Ascending aorta (tissue), 2 donors: ENCODE measurements at places on chromosomes 2 and 18. TPM values are rescaled to one million over a fixed set of nuclear protein-coding genes. Genes with fewer than 3 reads are reported as not detected.

Gene EN1
- total RNA-seq, result not detected

- H3K36me3 ChIP-seq, result no peaks in the 10 kb centered on the region
- H3K4me1 ChIP-seq, result no peaks in the 10 kb centered on the region
- H3K4me3 ChIP-seq, result no peak overlapping the region
- no peaks in the 10 kb centered on the region for H3K27me3 ChIP-seq
- no peak overlapping the region for H3K27ac ChIP-seq
- DNase-seq, result no peak
Measured at GRCh38 chr2:30914456-30914855, 107.2 kb upstream of the CAPN13 start.

Gene CCBE1
- 0.32 TPM for total RNA-seq

Gene DLGAP1
- 2.0 TPM for total RNA-seq

DNA sequence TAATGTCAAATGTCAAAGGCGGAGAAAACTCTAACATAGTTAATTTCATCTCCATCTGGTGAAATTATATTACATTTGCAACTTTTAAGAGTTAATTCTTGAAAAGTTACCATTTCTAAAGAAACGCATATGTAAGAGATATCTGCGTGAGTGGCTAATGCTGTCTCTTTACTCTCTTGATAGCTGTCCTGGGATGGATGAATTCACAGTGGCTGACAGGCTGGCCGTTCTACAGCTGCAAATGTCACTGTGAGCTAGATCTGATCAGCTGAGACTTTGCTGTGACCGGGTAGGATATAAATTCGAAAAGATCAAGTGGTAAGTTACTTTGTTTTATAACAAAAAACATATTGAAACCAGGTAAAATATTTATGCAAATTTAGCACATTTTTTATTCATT lies 557.1 kb upstream of the DDX18 start:
- H3K36me3 ChIP-seq, result no peaks in the 10 kb centered on the region
- H3K4me3 ChIP-seq, result no peak overlapping the region
- no peaks in the 10 kb centered on the region for H3K27me3 ChIP-seq
- no peaks in the 10 kb centered on the region for H3K4me1 ChIP-seq

GRCh38 chr18:78156466-78156865 lies 823.2 kb upstream of the SALL3 start:
- no peaks in the 10 kb centered on the region for H3K4me1 ChIP-seq
- no peaks in the 10 kb centered on the region for H3K36me3 ChIP-seq
- DNase-seq, result no peak
- H3K4me3 ChIP-seq, result no peak overlapping the region

GRCh38 chr2:160321006-160321405 lies 120.9 kb upstream of the ITGB6 start:
- H3K27ac ChIP-seq, result no peak overlapping the region
- no peak for DNase-seq
- no peaks in the 10 kb centered on the region for H3K36me3 ChIP-seq
- H3K4me1 ChIP-seq, result no peaks in the 10 kb centered on the region
- no peak overlapping the region for H3K4me3 ChIP-seq
- no peaks in the 10 kb centered on the region for H3K27me3 ChIP-seq

Gene NT5C1B
- total RNA-seq, result not detected

- H3K27ac ChIP-seq, result no peak overlapping the region
- H3K4me1 ChIP-seq, result no peaks in the 10 kb centered on the region
- H3K4me3 ChIP-seq, result no peak overlapping the region
- H3K27me3 ChIP-seq, result no peaks in the 10 kb centered on the region
- DNase-seq, result peak; percentile 44
Measured at GRCh38 chr2:20173496-20174402, 51.2 kb downstream of the SDC1 start.

- no peak overlapping the region for H3K27ac ChIP-seq
- H3K27me3 ChIP-seq, result no peaks in the 10 kb centered on the region
- H3K4me1 ChIP-seq, result peaks cover 11% of the 10 kb centered on the region
- H3K36me3 ChIP-seq, result no peaks in the 10 kb centered on the region
Measured at GRCh38 chr2:25853038-25853638, 25.1 kb downstream of the ASXL2 start.

DNA sequence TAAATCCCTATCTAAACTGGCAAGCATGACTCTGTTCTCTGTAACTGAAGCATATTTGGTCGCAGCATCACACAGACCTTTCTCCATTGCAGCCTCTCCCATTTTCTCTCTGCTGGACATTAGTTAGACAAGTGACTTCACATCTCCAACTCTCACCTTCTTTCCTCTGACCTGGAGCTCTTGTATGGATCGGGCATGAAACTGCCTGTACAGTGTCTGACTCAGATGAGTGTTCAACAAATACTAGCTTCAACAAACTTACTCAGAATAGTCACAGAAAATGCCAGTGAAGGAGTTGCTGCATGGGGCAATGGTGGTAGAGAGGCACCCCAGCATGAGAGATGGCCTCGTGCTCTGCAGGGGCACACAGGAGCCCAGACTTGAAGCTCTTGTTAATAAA lies 104.7 kb upstream of the COPS8 start:
- no peak overlapping the region for H3K4me3 ChIP-seq
- no peaks in the 10 kb centered on the region for H3K27me3 ChIP-seq
- H3K4me1 ChIP-seq, result no peaks in the 10 kb centered on the region
- no peak for DNase-seq
- no peak overlapping the region for H3K27ac ChIP-seq

GRCh38 chr2:10272464-10272863 lies 30.2 kb upstream of the HPCAL1 start:
- no peak for DNase-seq
- no peaks in the 10 kb centered on the region for H3K36me3 ChIP-seq

Gene IL1RL2
- not detected for total RNA-seq

GRCh38 chr18:39058386-39059000 lies 1492.9 kb upstream of the CELF4 start:
- no peaks in the 10 kb centered on the region for H3K36me3 ChIP-seq
- H3K4me3 ChIP-seq, result no peak overlapping the region
- H3K27me3 ChIP-seq, result no peaks in the 10 kb centered on the region
- DNase-seq, result no peak

Gene CCDC93
- 6.3 TPM for total RNA-seq

- no peak overlapping the region for H3K27ac ChIP-seq
- H3K27me3 ChIP-seq, result no peaks in the 10 kb centered on the region
- H3K4me3 ChIP-seq, result no peak overlapping the region
- H3K36me3 ChIP-seq, result no peaks in the 10 kb centered on the region
Measured at GRCh38 chr2:57615855-57616556, 430.6 kb upstream of the VRK2 start.

Gene SULT1C3
- not detected for total RNA-seq

DNA sequence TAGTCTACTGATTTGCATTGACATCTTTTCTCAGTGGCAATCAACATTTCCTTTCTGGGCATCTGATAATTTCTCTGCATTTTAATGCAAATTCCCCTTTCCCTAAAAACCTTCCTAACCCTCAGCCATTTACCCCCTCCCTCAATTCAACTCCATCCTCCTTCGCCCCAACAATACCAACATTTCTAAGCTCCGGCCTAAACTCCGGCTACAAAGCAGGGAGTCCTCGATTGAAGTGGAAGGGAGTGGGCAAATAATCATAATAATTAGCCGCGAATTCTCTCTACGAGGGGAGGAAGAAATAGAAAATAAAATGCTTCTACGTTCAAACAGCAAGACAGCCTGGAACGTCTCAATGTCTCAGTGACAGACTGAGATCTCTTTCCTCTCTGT lies 4.6 kb downstream of the BCL11A start:
- peaks cover 14% of the 10 kb centered on the region for H3K4me1 ChIP-seq
- no peak for DNase-seq
- H3K36me3 ChIP-seq, result no peaks in the 10 kb centered on the region

Gene CRACDL
- total RNA-seq, result 51.9 TPM

Gene SKOR2
- total RNA-seq, result not detected

Gene OSR1
- 66.7 TPM for total RNA-seq

DNA sequence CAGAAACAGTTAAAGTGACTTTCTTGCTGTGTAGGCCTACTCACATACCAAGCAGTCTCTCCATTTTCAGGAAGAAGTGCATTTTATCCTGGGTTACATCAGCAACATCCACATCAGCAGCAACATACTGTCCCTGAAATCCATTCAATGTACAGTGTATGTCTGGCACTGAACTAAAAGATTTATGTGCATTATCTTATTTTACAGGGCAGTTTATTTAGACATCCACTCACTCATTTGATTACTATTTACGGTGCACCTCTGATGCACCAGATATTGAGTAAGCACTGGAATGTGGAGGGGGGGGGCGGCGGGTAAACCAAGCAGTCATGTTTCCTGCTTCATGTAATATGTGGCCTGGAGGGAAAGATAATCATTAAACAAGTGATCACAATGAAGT lies 1128.2 kb downstream of the BCL11A start:
- DNase-seq, result no peak
- H3K4me3 ChIP-seq, result no peak overlapping the region
- H3K27ac ChIP-seq, result no peak overlapping the region
- H3K27me3 ChIP-seq, result no peaks in the 10 kb centered on the region
- H3K4me1 ChIP-seq, result no peaks in the 10 kb centered on the region

Gene EFHD1
- total RNA-seq, result 142 TPM

- H3K36me3 ChIP-seq, result no peaks in the 10 kb centered on the region
- H3K27me3 ChIP-seq, result no peaks in the 10 kb centered on the region
- DNase-seq, result no peak
- H3K4me3 ChIP-seq, result no peak overlapping the region
- no peaks in the 10 kb centered on the region for H3K4me1 ChIP-seq
Measured at GRCh38 chr18:75393721-75394120, 33.8 kb downstream of the SMIM21 start.

GRCh38 chr2:234555616-234556249 lies 58.9 kb upstream of the ARL4C start:
- no peak overlapping the region for H3K27ac ChIP-seq
- no peaks in the 10 kb centered on the region for H3K4me1 ChIP-seq
- no peak for DNase-seq
- no peak overlapping the region for H3K4me3 ChIP-seq
- no peaks in the 10 kb centered on the region for H3K36me3 ChIP-seq

DNA sequence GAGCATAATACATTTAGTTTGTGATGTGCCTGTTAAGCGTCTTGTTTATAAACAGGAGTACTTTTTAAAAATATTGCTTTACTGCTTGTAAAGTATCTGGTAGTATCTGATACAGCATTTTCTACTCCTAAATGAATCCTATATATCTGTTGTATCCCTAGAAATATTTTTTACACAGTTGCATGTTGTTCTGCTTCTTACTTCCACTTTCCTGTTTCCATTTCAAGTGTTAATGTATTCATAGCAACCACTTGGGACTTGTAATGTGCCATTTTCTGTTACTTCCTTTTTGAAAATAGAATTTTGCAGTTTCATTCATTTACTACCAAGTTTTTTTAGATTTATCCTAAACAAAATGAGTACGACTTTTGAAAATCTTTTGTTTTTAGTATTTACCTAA lies 24.9 kb downstream of the CCNT2 start:
- H3K4me3 ChIP-seq, result no peak overlapping the region
- no peak overlapping the region for H3K27ac ChIP-seq

Gene UGT1A4
- not detected for total RNA-seq

DNA sequence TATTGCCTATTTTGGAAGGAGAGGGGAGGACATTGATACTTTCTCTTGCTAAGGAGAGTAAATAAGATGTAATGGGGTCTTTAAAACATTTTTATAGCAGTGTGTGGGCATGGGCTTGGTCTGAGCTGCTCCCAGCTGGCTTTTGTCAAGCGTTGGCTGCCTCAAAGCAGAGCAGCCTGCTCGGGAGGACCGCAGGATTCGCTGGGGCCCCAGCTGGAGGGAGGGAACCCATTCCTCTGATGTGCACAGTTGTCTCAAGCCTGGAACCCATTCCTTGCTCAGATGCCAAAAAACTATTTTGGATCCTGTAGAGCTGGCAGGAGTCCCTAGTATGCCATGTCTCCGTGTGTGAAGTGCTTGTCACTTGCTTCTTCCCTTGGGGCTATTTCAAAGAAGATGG lies 59.4 kb upstream of the RMDN2 start:
- no peaks in the 10 kb centered on the region for H3K27me3 ChIP-seq
- no peak overlapping the region for H3K4me3 ChIP-seq
- no peaks in the 10 kb centered on the region for H3K4me1 ChIP-seq
- H3K36me3 ChIP-seq, result no peaks in the 10 kb centered on the region
- no peak overlapping the region for H3K27ac ChIP-seq
- no peak for DNase-seq

GRCh38 chr18:48445540-48445939 lies 36.4 kb upstream of the ZBTB7C start:
- H3K27ac ChIP-seq, result no peak overlapping the region
- peaks cover 26% of the 10 kb centered on the region for H3K4me1 ChIP-seq
- no peaks in the 10 kb centered on the region for H3K36me3 ChIP-seq

DNA sequence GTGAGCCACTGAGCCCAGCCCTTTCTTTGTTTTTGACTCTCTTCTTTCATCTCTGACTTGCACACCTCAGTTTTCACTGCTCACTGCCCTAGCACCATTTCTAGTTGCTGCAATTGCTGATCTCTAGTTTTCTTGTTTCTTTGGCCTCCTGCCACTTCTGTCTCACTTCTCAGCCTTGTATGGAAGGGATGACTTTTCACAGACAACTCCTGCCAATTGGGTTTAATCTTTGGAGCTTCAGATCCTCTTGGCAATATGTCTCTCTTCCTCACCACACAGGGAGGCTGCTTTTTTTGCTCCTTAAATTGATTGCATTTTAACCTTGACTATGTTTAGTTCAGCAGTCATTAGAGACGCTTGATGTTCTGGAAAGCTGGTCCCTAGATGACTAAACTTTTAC lies 323.1 kb downstream of the CTNNA2 start:
- H3K4me3 ChIP-seq, result no peak overlapping the region
- no peaks in the 10 kb centered on the region for H3K4me1 ChIP-seq
- no peaks in the 10 kb centered on the region for H3K27me3 ChIP-seq
- no peak for DNase-seq
- H3K27ac ChIP-seq, result no peak overlapping the region

DNA sequence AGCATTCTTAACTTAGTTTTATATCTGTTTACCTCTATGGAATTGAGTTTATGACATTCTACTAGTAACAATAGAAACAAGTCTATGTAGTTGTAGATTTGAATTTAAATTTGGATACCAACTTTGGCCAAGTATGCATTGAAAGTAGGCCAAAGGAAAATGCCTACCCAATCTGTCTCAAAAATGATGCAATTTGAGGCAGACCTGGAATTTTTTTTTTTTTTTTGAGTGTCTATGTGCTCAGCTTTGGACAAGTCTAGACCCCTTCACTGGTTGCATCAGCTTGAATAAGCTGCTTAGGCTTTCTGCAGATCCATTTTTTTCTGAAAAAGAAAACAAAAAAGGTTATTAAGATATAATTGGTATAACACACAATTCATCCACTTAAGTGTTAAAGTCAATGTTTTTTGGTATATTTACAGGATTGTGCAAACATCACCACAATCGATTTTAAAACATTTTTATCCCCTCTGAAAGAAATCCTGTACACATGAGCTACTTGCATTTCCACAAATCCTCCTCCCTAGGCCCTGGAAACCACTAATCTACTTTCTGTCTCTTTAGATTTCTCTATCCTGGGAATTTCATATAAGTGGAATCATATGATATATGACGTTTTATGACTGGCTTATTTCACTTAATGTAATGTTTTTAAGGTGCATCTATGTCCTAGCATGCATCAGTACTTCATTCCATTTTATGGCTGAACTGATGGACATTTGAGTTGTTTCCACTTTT lies 185.1 kb upstream of the CCDC68 start:
- H3K27ac ChIP-seq, result no peak overlapping the region
- no peak for DNase-seq
- no peaks in the 10 kb centered on the region for H3K27me3 ChIP-seq
- no peaks in the 10 kb centered on the region for H3K4me1 ChIP-seq
- H3K36me3 ChIP-seq, result no peaks in the 10 kb centered on the region

Gene PPP1R7
- total RNA-seq, result 4.2 TPM

Gene CPO
- total RNA-seq, result not detected

- peaks cover 46% of the 10 kb centered on the region for H3K4me1 ChIP-seq
- DNase-seq, result no peak
- H3K27ac ChIP-seq, result no peak overlapping the region
- no peak overlapping the region for H3K4me3 ChIP-seq
Measured at GRCh38 chr2:241320394-241320793, 4.7 kb downstream of the SEPTIN2 start.

Gene SNORC
- total RNA-seq, result not detected
